NCI-H1417 (cell line): ENCODE measurements at places on chromosomes 6 and 20.

- no peak for DNase-seq
Observed at GRCh38 chr6:167987396-167988153, 9.9 kb upstream of the KIF25 start.

DNA sequence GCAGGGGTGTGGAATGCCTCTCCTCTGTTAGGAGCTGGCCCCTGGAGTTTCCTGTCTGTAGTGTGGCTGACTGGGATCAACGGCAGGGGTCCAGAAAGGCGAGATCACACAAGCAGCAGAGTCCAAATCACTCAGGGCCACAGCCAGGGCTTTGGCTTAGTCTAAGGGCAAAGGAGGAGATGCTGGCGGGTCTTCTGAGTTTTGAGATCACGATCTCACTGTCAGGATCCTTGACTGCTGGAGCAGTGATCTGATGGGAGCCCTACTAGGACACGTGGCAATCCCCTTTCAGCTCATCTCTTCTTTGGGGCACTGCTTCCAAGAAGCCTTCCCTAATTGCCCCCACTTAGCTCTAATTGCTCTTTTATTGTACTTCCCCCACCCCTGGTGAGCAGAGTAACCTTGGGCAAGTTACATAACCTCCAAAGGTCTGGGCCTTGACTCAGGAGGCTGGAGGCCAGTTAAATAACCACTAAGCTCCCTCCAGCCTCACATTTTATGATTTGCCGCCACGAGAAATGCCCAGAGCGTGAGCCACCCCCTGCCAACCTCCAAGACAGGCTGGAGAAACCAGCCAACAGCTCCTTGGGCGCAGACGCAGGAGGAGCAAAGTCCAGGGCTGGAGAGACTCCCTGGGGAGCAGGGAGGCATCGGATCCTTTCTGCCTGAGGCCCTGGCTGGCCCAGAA is 12.0 kb downstream of the KCNK5 start:
- DNase-seq, result no peak

DNA sequence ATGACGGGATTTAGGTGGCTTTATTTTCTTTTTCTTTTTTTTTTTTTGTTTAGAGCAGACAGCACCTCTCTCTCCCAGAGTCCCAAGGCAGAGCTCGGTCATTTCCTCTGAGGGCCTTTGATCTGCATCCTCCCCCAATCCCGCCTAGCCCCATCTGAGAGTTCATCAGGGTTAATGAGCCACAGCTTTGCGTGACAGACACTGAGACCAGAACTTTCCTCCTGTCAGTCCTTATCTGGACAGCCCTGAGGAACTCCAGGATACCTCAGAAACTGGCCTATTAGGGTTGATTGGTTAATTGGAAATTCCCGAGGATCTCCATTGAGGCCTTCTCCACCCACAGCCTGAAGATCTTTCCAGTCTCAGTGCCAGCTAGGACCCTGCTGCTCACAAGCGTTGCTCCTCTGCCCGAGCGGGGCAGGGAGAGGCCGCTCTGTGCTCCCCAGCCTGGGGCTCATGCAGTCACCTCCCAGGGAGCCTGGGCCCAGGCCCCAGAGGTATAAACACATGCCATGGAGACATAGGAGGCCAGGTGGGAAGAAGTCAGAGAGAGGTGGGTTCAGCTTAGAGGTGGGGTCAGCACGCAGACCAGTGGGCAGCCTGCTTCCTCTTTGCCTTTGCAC is 1.4 kb upstream of the LRRN4 start:
- no peak for DNase-seq

GRCh38 chr20:20334489-20334888 is 33.4 kb upstream of the INSM1 start:
- DNase-seq, result no peak

DNA sequence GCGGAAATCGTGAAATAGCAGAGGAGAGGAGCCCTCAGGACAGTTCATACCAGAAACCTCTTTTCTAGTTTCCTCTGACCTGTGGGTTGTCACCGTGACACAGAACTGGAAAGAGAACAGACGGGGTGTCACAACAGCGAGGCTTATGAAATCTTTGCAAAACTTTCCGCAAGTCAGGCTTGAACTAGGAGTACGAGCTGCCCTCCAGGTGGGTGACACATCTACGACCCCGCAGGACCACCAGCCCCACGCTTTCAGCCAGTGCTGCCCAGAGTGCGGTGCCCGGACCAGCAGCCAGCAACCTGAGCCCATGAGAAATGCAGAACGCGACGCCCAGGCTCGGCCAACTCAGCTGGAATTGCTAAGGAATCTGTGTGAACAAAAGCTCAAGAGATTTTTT is 30.8 kb downstream of the WRNIP1 start:
- no peak for DNase-seq
